HepG2 (cell line): ENCODE measurements at places on chromosomes 7 and 10.

GRCh38 chr7:70634610-70635068 lies 497.3 kb upstream of the GALNT17 start:
- DNase-seq = no peak

GRCh38 chr7:5469375-5470166 lies 45.9 kb upstream of the TNRC18 start:
- no peak for DNase-seq

- DNase-seq = peak; percentile 44
These were observed 1.4 kb downstream of the RHEB start for GRCh38 chr7:151518105-151518946.

DNA sequence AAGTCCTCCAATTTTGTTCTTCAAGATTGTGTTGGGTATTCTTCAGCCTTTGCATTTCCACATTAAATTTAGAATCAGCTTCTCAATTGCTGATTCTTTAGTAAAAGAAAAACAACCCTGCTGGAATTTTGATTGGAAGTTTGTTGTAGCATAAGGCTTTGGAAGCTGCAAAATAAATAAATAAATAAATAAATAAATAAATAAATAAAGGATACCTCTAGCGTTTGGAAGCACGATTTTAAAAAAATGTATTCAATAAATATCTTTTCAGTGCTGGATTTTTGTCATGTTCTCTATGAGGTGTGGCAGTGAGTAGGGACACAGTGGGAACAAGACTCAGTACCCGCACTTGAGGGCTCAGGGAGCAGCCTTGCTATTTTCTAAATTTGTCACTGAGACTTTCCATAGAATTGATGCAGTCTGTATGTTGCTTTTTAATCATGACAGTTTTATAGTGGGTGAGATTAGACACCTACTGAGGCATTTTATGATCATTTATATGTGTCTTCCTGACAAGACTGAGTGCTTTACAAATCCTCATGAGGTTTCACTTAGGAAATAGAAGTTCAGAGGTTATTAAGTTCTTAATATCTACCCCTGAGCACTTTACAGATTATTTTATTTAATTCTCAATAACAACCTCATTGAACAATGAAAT lies 22.3 kb upstream of the COMMD3 start:
- DNase-seq = no peak

DNA sequence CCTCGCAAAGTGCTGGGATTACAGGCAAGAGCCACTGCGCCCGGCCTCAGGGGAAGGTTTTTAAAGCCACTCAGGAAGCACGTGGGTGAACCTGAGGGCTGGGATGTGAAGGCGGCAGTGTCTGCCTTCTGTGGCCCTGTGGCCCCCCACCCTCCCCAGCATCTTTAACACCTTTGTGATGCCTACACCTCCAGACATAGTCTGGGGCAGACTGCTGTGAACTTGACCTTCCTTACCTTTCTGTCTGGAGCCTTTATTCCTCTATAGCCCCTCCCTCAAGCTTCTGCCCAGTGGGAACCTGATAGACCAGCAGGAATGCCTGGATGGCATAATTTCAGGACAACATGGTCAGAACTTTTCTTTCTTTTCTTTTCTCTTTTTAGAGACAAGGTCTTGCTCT lies 550.2 kb downstream of the GALNT17 start:
- no peak for DNase-seq

DNA sequence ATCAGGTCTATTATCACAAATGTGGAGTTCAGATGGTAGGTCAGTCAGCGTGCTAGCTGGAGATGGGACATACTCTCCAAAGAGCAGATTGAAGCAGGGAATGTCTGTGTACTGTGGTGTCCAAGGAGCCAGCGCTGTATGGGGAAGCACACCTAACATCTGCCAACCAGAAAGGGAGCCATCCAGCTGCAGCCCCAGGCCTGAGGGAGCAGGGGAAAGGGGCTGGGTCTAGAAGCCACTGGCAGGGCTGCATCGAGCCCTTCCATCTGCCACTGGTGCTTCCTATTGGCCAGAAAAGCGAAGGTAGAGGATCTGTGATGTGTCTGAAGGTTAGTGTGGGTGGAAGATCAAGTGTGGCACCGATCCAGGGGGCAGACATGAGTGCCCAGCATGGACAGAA lies 8.0 kb upstream of the RAMP3 start:
- no peak for DNase-seq

DNA sequence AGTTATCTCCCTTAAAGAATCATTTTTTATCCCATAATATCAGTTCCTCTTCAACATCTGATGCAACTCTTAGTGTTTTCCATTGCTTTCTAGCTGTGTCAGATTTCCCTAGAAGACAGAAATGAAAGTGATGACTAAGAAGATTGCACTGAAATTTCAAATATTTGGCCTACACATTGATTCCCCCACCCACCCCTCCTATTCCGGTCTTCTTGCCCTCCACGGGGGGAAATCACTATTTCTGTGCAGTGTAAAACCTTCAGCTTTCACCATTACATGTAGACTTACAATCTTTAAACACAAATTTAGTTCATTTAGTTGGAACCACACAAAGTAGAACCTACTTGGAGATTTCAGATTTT lies 63.7 kb upstream of the IL6 start:
- DNase-seq = no peak

GRCh38 chr7:18529239-18529638 lies 33.7 kb downstream of the HDAC9 start:
- DNase-seq = no peak

- no peak for DNase-seq
These were observed 505 bp downstream of the NUDCD3 start for GRCh38 chr7:44489955-44490350.

DNA sequence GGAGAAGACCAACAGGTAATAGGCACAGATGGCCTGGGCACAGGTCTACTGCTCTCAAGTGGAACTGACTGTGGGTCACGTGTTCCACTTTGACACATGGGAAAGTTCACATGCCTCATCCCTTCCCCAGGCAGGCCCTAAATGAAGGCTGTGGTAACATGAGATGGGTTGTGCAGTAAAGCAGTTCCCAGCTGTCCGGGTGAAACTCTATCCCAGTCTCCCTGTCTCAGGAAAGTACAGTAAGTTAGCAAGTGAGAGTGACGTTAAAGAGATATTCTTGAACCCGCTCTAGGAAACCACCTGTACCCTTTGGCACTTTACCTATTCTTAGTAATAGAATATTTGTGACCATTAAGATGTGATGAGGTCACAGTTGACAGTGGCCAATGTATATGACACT lies 343.7 kb upstream of the AOAH start:
- no peak for DNase-seq

GRCh38 chr10:97311111-97311626 lies 7.9 kb upstream of the FRAT1 start:
- DNase-seq = no peak

- no peak for DNase-seq
These were observed 236.1 kb downstream of the RNLS start for GRCh38 chr10:88347022-88347421.

DNA sequence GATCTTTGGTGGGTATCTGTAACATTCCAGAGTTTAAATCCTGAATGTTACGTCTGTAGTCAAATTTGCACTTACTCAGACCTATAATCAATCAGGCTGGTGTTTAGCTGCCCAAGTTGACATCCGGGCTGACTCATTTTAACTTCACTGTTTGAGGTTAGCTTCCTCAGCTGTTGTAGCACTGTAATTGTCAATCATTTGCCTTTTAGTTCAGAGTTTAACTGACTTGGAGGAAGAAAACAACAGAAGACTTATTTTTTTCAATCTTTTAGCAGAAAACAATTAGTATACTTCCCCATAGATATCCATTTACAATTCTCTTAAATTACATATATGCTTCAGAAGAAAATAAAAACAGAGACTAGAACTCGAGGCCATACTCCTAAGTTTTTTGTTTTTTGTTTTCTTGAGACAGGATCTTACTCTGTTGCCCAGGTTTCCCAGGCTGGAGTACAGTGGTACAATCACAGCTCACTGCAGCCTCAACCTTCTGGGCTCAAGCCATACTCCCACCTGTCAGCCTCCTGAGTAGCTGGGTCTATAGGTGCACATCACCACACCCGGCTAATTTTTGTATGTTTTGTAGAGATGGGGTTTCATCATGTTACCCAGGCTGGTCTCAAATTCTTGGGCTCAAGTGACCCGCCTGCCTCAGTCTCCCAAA lies 38.5 kb upstream of the LRRC17 start:
- peak; percentile 73 for DNase-seq

DNA sequence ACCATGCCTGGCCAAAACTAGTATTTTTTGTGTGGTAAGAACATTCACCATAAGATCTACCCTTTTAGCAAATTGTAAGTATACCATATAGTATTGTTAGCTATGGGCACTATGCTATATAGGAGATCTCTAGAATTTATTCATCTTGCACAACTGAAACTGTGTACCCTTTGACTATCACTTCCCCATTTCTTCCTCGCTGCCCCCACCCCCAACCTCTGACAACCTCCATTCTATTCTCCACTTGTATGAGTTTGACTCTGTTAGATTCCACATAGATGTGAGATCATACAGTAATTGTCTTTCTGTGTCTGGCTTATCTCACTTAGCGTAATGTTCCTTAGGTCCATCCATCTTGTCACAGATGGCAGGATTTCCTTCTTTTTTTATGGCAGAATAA lies 3.6 kb downstream of the CASP7 start:
- DNase-seq = no peak

DNA sequence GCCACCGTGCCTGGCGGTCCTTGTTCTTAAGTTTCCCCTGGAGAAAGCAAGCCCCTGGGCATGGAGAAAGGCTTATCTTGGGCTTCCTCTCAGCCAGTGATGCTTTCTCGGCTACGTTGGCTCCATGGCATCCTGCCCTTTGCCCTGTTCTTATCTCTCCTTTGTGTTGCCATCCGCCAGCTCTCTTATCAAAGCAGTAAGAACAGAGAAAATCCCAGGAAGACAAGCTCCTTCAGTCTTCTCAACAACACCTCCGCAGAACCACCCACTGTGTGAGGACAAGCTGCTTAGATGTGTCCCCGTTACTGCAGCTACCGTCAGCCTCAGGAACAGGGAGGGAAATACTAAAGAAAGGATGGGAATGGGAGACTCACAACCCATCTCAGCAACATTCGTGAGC lies 3.3 kb downstream of the PLEKHS1 start:
- no peak for DNase-seq

DNA sequence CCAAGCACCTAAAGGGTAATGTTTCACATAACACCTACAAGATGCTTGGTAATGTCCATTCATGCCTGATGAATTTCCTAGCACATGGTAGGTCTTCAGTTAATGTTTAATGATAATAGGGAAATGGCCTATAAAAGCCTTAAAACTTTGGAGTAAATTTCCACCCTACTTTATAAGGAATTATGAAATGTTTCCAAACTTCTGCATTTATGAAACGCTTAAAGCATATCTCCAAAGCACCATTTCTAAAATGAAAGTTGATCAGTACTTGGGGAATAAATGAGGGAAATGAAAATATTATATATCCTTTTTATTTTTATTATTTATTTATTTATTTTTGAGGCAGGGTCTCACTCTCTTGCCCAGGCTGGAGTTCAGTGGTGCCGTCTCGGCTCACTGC lies 51.8 kb downstream of the INPP5F start:
- no peak for DNase-seq

DNA sequence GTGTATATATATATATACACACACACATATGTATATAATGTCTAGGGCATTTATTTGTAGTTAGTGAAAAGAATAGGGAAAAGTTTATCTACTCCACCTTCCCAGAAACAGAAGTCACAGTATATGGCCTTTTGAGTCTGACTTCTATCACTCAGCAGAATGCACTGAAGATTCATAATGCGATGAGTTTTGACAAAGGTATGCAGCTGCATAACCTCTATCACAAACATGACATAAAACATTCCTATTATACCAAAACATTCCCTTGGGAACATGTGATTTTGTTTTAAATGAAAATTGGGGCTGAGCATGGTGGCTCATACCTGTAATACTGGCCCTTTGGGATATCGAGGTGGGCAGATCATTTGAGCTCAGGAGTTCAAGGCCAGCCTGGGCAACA lies 137.3 kb upstream of the EEPD1 start:
- no peak for DNase-seq

DNA sequence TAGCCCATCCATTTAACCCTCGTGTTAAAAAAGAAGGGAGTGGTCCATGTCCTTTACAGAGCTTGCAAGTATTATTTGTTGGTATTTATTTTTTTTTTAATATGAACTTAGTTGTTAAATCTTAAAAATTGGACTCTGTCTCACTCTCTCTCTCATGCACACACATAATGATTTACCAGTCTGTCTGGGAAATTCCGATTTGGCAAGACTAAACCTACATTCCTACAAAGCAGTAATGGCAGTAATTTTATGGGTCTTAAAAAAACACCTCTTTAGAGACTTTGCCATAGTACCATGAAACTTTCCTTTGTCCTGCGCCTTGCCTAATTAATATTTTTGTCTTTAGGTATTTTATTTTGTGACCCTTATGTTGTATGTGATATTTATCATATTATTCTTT lies 239.5 kb upstream of the PPP1R3A start:
- DNase-seq = no peak

GRCh38 chr7:127920787-127921438 lies 110.3 kb downstream of the LRRC4 start:
- DNase-seq = no peak

DNA sequence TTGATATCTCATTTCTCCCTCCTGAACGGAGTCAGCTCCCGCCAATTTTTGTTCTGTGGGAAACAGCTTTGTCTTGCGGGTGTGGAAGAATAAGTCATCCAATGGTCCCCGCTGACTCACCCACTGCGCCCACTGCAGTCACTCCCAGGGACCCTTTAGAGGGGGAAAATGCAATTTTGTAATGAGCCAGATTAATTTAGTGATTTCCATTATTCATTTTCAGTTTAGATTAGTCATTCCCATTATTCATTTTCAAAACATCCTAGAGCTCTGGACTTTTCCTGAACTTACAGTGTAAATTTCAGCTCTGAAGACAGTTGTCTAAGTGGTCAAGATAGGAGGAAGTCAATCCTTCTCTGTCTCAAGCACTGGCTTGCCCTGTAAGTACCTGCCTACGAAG lies 154.9 kb upstream of the TMEM72 start:
- no peak for DNase-seq

DNA sequence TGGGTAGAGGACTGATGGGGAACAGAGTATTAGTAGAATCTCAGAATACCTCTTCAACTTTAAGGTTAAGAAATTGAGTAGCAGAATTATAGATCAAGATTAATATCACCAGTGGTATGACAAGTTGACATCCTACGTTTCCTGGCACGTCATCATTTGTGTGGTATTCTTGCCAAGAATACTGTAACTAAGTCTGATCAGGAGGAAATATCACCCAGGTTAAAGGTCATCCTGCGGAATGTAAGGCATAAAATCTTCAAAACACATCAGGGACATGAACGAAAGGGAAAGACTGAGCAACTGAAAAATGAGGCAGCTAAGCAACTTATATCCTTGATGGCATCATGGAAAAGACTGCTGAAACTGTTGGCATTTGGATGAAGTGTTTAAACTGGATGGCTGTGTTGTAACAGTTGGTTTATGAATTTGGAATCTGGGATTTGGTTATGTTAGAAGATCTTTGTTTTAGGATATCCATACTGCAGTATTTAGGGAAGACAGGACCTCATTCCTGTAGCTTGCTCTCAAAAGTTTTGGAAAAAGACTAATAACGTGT lies 86.1 kb downstream of the TRIM24 start:
- DNase-seq = no peak

DNA sequence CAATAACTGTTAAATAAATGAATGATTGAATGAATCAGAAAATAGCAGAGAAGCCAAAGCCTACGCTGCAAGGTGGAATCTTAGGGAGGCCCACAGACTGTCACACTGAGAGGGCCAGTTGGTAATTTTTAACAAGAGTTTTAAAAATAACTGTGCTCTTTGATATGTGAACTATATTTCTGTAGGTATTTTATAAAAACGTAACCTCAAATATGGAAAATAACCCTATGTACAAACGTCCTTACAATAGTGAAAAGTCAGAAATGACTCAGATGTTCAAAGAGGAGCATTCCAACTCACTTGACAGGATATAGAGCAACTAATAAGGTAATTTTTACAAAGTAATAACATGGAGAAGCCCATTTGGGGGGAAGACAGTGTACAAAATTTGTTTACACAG lies 18.9 kb upstream of the TMEM273 start:
- DNase-seq = no peak
